Erythroblast (primary cell): ENCODE measurements at places on chromosomes 16 and 17.

DNA sequence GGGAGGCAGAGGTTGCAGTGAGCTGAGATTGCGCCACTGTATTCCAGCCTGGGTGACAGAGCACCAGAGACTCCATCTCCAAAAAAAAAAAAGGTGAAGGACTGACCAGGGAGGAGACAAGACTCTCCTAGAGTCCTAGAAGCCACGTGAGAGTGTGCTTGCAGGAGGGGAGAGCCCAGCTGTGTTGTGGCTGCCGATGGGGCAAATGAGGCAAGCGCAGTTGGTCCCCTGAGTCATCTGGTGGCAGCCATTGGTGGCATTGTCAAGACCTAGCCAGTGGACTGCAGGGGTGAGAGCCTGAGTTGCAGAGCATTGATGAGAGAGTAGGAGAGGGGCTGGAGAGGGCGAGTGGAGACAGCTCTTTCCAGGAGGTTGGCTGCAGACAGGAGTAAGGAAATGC is 278.0 kb downstream of the SNX29 start:
- no peak for DNase-seq

DNA sequence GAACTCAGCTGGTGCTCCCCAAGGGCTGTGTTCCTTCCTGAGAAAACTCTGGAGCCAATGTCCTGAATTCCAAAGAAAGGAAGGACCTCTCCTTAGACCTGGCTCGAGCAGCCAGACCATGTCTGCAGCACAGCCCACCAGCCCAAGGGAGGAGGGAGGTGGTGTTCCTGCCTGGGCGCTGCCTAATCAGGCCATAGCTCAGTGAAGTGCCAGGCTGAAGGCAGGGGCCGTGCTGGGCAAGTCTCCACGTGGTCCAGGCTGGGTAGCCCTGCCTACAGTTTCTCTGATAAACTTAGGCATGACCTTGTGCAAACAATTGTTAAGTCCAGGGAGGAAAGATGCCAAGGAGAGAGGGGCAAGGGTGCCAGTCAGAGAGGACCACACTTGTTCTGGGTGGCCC is 76.8 kb downstream of the MPRIP start:
- no peak for DNase-seq

GRCh38 chr16:243348-243747 is 8.7 kb downstream of the FAM234A start:
- no peak for DNase-seq

GRCh38 chr17:63911041-63911635 is at the start of gene CSHL1:
TSS of gene CSHL1 (minus strand) at chr17:63911258. CDS start at chr17:63911196, 62 bp downstream.
- no peak for DNase-seq

- DNase-seq, result no peak
Measured at GRCh38 chr17:80781211-80781610, 210.4 kb upstream of the CHMP6 start.

GRCh38 chr17:76956846-76957540 is 88.8 kb downstream of the MGAT5B start:
- DNase-seq, result no peak

GRCh38 chr16:10647721-10648296 is 46.9 kb downstream of the TEKT5 start:
- no peak for DNase-seq

DNA sequence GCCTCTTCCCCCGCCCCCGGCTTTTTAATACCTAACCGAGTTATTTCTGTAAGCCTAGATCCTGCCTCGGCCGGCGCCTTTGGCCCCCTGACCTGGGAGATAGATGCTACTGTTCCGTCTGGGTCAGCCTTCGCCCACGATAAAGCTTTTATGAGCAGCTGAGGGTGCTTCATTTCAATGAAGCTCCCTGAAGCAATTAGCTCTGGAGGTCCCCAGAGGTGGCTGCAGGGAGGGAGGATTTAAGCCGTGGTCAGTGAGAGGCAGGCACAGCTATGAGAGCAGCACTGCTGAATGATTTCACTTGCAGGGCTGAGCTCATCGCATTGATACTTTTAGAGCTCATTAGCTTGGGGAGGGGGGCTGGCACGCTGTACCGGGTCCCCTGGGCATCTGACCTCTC is 89.4 kb downstream of the RPA1 start:
- DNase-seq, result no peak

GRCh38 chr17:50180111-50180510 is 14.3 kb downstream of the SGCA start:
- no peak for DNase-seq

GRCh38 chr17:79500745-79501618 is 109.9 kb downstream of the RBFOX3 start:
- DNase-seq, result no peak

- DNase-seq, result peak; percentile 66
Measured at GRCh38 chr17:45228763-45229539, 7.3 kb downstream of the FMNL1 start.

DNA sequence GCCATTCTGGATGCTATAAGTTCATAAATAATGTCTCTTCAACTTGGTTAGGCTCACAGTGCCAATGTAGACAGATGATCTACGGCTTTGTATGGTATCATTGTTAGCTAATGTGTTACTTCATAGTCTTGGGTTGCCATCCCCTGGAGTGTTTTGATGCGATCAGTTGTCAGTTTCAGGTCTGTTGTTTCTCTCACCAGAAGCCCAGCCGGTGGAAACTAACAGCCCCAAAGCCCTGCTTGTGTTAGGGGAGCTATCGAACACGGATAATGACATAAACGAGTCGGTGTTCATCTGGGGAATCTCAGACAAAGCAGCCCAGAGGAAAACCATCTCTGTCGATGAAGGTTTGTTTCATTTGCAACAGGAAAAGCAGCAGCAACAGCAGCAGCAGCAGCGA is 107.4 kb upstream of the ANKFN1 start:
- DNase-seq, result no peak

GRCh38 chr16:71524566-71525553 is 1.4 kb upstream of the CHST4 start:
- DNase-seq, result no peak

DNA sequence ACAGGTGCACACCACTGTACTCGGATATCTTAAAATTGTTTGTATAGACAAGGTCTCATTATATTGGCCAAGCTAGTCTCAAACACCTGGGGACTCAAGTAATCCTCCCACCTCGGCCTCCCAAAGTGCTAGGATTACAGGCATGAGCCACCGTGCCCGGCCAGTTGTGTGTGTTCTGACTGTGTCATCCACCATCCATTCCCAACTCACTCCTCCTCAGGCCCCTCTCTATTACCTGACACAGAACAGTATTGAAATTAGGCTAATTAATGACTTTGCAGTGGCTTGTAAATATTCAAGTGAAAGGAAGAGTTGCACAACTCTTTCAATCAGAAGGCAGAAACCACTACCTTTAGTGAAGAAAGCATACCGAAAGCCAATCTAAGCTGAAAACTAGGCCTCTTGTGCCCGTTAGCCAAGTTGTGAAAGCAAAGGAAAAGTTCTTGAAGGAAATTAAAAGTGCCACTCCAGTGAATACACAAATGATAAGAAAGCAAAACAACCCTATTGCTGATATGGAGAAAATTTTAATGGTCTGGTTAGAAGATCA is 28.7 kb downstream of the GOSR1 start:
- DNase-seq, result no peak

- DNase-seq, result no peak
Measured at GRCh38 chr17:76944477-76944876, 76.3 kb downstream of the MGAT5B start.

- no peak for DNase-seq
Measured at GRCh38 chr16:69108064-69108904, 2.8 kb downstream of the HAS3 start.

- no peak for DNase-seq
Measured at GRCh38 chr16:86578611-86579267, 390 bp downstream of the FOXL1 start.

DNA sequence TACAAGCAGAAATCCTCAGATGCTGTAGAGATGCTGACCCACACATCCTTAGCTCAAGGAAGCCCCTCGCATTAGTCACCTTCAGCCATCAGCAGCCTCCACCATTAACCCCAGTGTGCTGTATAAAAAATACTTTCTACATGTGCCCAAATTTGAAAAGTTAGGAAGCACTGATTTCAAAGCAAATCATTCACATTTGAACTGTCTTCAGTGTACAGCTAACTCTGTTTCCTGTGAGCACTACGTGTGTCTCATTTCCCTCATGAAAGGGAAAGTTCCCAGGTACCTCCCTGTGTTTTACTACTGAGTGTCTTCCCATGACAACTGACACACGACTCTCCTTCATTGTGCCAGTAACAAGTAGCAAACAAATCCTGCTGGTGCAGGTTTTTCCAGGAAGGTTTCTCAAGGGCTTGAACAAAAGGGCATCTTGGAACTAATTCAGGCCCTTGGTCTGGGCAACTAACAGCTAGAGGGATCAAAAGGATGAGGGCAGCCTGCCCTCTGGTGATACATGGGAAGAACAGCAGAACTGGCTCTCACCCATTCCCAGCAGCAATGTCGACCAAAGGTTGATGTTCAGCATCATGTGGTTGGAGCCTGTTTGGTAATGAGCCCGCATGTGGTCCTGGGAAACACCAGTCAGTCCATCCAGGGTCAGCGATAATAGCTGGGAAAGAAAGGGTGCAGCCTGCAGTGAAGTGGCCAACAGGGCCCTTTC is 4.0 kb downstream of the SLC35B1 start:
- DNase-seq, result peak; percentile 52

DNA sequence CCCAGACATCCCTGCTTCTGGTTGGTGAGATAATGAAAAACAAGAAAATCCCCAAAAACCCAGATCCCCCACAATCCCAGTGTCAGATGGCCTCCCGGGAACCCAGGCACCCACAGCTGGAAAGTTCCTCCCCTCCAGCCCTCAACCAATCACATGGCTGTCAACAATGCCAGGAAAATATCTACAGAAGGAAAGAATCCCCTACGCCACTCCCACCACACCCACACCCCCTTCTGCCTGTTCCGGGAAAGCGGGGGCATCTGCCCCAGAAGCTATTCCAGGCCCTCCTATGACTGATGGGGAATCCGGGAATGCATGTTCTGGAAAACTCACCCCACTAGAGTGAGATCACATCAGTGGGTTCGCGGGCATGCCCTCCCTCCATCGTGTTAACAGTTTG is 1.8 kb downstream of the TMEM95 start:
- no peak for DNase-seq

DNA sequence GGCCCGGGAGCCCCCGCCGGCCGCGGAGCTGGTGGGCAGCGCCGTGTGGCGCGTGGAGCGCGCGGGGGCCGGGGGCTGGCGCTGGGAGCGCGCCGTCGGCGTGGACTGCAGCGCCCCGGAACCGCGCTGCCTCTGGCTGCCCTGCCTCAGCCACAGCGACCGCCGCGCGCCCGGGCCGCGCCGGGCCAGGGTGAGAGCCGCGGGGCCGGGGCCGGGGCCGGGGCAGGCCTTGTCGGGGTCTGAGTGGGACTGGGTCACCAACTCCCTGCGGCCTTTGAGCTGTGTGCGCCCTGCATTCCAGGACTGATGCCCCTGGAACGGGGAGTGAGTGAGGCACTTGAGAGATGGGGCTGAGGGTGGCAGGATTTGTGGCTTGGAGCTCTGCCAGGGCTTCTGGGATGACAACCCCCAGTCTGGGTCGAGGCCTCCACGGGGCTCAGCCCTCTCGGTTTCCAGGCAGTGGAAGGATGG is 25.7 kb downstream of the ARHGAP23 start:
- no peak for DNase-seq
